ENCODE measurements at places on chromosomes 16 and 17.
A peak's percentile ranks its signal among the peaks of the same experiment; 100 is the strongest.

DNA sequence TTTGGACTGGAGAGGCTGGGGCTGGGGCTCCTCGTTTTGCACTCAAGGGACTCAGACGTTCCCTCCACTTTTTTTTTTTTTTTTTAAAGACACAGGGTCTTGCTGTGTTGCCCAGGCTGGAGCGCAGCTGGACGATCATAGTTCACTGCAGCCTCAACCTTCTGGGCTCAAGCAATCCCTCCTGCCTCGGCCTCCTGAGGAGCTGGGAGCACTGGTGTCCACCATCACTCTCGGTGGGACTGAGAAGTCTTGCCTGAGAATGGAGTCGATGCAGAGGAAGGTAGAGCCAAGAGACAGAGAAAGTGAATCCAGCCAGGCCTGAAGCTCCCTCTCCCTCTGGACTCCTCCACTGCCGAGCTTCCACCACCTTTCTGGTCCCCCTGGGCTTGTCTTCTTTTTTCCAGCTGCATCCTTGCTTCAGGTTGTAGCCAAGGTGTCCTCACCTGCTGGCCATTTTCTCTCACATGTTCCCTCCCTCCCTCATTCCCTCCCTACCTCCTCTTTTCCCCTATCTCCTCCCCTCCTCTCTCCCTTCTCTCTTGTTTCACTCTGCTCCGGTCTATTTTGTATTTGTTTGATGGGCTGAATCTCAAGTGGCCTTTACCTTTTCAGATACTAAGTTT is 233.8 kb downstream of the SNX29 start:
- no peak for DNase-seq

DNA sequence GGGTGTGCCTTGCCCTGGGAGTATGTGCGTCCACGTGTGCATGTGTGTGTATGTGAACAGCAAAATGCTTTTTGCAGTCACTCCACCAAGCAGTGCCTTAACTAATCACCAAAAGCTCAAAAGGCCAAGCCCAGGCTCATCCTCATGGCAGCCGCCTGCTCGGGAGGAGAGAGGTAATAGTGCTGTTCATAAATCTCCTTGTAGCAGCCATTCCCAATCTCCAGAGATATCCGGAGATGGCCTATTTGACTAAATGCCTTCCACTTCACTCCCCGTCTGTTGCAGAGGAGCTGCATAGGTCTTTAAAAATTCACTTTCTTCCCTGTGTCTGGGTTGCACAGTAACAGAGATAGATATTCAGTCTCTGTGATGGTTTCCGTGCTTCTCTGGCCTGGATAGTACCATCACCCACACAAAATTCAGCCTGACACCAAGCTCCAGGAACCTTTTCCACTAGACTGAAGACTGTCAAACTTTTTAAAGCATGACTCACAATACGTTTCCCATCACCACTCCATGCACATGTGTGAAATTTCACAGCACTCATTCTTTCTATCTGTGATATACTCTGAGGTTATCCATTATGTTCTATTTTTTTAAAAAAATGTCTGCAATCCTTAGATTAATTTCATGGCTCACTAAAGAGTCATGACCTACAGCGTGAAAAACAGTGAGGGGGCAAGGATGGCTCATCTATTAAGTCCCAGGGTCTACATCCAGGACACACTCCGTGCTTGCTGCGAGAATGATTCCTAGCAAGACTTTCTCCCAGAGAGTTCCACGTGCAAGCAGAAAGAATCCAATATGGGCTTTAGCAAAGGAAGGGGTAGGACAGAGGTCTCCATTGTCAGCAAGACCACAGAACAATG is 357.8 kb downstream of the GRIN2A start:
- no peak for DNase-seq

DNA sequence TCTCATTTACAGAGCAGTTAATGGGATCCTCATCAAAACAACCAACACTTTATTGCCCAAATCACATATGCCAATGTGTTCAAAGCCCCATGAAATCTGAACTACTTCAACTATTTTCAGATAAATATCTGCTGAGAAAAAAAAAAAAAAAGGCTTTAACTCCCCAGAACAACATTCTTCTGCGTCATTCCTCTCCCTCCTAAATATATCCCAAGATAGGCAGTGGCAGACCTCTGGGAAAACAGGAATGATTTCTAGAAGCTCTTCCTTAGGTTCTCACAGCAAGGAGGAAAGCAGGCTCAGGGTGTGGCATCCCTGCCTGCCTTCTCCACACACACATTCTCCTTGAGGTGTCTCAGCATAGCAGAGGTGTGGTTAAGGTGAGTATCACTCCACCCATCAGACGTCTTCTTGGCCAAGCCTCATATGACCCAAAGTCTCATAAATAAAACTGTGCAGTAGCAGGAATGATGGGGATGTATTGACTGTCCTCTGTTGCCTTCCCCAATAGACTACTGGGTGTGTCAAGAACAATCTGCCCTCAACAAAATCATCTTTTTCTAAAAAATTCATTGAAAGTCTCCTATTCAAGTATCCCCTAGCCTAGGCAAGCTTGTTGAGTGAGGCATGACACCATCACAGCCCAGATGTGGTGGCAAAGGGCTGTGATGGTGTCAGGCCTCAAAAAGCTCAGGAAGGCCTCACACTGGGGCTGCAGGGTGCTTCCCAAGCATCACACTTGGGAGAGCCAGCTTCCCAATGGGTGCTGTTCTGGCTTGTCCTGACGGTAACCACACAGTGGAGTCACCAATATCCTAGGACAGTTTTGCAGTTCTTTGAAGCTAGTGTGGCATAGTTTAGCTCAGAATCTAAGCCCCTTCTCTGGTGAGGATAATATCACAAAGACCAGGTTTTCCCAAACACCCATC is 135.4 kb upstream of the SOX9 start:
- DNase-seq, result no peak

DNA sequence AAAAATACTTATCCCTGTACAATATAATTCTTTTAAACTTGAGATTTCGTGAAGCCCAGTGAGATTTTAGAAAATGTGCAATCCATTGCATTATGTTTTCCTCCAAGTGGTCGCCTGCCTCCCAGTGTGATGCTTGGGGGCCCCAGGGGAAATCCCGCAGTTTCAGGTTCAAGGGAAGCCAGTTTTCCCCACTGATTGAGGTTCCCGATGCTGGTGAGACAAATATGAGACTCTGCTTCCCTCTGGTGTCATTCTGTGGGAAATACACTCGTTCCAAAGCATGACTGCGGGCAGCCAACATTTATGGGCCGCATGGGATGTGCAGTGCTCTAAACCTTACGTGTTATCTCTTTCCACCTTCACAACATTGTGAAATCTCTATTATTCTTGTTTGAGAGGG is 200.8 kb downstream of the PRKCB start:
- DNase-seq, result peak; percentile 27

GRCh38 chr17:39194089-39194984 is 3.1 kb downstream of the CACNB1 start:
- DNase-seq, result no peak

- no peak for DNase-seq
Observed at GRCh38 chr16:4231367-4231766, 10.5 kb downstream of the SRL start.

GRCh38 chr17:74387365-74388218 is 20.3 kb downstream of the GPR142 start:
- no peak for DNase-seq

DNA sequence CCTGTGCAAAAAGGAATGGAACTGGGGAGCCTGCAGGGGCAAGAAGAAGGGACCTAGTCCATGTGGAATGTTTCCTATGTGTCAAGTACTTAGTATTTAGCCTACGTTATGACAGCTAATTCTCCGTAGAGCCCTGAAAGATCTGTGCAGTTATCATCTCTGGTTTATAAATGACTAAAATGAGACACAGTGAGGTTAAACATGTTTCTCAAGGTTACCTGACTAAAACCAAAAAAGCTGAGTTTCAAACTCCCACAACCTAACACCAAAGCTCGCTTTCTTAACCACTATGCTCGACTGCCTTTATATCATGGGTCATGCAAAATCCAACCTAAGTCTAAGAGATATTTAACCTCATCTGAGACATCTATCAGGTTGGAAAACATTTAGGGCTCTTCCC is 53.3 kb upstream of the CCL2 start:
- no peak for DNase-seq

DNA sequence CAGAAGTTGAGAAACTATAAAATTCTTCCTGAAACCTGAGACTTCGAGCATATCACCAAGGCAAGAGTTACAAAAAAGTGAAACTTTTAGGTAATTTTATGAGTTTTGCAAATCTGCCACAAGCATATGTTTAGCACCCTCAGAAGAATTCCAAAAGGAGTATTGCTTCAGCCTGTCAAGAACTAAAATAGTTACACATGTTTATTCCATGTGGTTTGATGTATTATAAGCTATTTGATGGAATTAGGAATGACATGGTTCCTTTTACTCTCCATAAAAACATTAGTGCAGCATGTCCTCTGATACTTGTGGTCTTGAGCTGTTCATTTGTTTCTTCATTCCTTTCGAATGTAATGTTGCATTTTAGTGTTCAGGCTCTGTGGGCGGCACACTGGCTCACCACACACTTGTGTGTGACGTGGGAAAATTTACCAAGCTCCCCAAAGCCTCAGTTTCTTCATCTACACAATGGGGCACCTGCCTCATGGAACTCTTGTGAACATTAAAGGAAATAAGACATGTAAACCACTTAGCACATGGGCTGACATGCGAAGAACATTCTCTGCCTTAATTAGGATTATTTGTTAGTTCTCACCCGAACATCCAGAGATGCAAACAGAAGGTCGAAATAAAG is 204.2 kb upstream of the FOXF1 start:
- DNase-seq, result no peak

- DNase-seq, result peak; percentile 72
Observed at GRCh38 chr16:4675864-4676786, 17.2 kb upstream of the NUDT16L1 start.

GRCh38 chr16:3479654-3480216 is 15.6 kb downstream of the C16orf90 start:
- DNase-seq, result no peak

- peak; percentile 76 for DNase-seq
Observed at GRCh38 chr17:3796110-3796821, 4.7 kb downstream of the ITGAE start.

DNA sequence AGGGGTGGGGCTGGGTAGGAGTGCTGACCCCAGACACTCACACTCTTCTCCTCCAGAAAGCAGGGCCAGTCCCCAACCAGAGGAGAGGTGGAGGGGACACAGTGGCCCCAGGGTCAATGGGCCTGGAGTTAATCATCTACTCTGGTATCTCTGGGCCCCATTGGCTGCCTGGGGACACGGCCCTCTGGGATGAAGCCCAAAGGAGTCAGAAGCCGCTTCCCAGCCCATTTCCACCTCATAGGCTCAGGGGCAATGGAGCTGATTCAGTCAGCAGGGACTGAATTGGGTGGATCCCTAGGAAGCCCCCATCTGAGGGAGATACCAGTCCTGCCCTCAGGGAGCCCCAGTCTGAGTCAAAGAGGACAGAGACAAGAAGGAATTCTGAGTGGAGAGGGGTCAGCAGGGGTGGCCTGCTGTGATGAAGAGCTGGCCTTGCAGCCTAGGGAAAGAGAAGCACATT is 2.9 kb upstream of the NAGS start:
- no peak for DNase-seq

- DNase-seq, result no peak
Observed at GRCh38 chr17:6787081-6787693, 11.2 kb downstream of the FBXO39 start.

- DNase-seq, result no peak
Observed at GRCh38 chr17:70804161-70804560, 634.8 kb downstream of the KCNJ2 start.

DNA sequence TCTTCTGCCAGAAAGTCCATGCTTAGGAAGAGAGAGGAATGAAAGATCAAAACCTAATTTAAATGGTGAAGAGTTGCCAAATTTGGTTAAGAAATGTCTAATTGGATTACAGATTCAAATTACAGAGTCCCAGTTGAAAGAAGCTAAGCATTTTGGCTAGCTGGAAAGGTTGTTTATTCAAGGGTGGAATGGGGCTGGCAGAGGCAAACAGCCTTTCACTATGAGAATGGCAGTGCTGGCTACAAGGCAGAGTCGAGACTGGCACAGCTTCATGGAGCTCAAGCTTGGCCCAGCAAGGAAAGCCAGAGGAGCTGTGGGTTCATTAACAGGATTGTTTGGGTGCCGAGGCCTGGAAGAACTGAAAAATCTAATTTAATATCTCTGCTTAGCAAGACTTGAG is 13.6 kb downstream of the MAP3K3 start:
- no peak for DNase-seq

DNA sequence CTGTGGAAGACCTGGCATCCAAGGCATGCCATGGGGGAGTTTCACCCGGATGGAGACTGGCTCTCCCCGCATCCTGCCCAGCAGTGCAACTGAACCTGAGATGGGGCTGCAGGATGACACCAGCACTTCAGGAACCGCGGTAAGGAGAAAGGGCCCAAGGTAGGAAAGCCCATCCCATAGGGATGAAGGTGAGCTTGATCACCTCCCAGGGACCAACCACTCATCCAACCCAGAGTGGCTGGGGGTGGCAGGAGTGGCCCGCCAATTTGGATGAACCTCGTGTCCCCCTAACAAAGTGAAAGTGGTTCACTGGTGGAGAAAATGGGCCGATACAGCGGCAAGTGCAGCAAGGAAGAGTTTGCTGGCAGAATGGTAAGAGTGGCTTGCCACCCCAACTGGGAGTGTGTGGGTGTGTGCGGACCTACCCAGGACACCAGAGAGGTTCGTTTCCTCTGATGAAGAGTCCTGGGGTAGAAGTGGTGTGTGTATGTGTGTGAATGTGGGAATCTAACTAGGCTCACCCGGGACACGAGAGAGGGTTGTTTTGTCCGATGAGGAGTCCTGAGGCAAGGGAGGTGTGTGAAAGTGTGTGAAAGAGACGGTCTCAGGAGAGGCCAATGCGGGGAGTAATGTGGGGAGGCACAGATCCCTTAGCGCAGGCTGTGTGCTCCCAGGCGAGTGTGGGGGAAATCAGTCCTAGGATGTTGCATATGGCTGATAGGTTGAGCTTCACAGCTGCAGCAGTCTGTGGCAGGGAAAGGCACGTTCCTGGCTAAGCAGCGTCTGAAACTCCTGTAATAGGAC is 22.6 kb downstream of the ACSM1 start:
- DNase-seq, result no peak

DNA sequence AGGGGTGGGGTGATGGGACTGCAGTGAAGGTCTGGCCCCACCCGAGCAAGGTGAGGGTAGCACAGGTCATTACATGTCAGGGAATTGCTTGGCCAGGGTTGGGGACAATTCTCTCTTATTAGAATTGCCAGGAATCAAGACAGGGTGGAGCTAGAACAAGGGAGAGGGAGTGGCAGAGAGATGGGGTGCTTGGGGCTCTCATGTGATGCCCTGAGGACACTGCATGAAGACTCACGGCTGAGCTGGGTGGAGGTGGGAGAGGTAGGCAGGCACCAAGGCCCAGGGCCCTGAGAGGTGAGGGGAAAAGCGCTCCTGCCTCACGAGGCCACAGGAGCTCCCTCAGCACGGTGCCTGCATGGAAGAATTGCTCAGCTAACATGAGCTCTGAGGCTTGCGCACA is 3.6 kb downstream of the DPEP1 start:
- DNase-seq, result no peak
